RWPE1 (cell line): ENCODE measurements at places on chromosomes 1 and 21.

- DNase-seq: peak; percentile 38
These were observed 3.1 kb upstream of the PLA2G2E start for GRCh38 chr1:19926296-19927129.

- no peak for DNase-seq
These were observed 146.9 kb downstream of the MIS18A start for GRCh38 chr21:32131960-32132359.

GRCh38 chr1:15013767-15014166, 139.8 kb upstream of the TMEM51 start:
- DNase-seq: no peak

DNA sequence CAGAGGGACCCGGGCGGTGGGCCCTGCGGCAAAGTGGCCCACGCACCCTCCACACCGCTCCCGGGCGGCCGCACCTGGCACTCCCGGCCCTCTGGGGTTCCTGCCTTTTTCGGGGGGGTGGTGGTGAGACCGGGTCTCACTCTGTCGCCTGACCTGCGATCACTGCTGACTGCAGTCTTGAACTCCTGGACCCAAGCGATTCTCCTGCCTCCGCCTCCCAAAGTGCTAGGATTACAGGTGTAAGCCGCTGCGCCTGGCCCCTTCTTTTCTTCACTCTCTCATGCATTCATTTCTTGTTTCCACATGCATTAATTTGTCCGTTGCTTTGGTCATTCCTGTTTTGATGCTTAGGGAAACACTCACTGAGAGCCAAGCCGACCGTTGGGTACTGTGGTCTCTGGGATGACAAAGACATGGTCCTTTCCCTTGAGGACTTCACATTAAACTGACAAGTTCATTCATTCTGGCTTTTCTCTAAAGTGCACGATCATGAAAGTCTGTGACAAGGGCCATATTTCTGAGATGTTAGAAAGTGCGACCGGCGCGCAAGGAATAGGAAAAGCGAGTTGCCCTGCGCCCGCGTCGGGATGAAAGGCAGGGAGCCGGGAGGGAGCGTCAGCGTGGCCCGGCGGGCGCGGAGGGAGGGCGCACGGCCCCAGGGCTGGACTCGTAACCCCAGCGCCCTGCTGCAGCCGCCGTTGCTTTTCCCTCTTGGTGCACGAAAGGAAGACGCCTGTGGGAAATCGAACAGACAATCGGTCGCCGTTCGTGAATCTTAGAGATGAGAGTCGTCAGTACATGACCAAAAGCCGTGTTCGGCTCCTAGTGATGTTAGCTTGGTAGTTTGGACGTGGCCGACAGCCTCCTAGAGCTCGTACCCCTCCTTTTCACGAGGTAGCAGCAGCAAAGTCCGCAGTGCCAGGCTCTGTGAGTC, 1.0 kb upstream of the MCOLN2 start:
- DNase-seq: peak; percentile 9

GRCh38 chr1:41713557-41714327, 205.0 kb downstream of the HIVEP3 start:
- peak; percentile 78 for DNase-seq

DNA sequence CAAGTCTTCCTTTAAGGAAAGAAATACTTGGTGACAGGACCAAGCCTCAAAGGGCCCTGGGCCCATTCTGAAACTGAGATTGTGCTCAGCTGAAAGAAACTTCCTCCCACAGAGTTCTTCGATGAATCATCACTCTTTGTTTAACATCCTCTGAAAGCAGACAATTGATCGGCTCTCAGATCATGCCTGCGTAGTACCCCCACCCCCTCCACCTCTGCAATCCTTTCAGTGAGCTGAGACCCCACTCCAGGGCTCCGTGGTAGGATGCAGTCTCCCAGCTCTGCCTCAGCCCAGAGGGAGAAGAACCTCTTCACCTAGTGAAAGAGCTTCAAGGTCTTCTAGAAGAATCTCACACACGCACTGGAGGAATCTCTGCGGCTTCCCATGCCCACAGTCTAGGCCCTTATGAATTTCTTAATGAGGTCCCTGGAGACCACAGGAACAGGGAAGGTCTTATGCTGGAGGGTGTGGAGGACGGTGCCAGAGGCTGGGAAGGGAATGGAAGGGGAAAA, 104.9 kb upstream of the SOD1 start:
- DNase-seq: peak; percentile 52

GRCh38 chr1:84301004-84301784, at the start of gene SAMD13:
TSS of gene SAMD13 (plus strand) at chr1:84301708. CDS start at chr1:84303235, 1,527 bp downstream.
- DNase-seq: peak; percentile 28

GRCh38 chr1:56424744-56425493, 154.4 kb downstream of the PLPP3 start:
- DNase-seq: peak; percentile 43

- no peak for DNase-seq
These were observed 25.3 kb downstream of the GABPA start for GRCh38 chr21:25760061-25760460.

DNA sequence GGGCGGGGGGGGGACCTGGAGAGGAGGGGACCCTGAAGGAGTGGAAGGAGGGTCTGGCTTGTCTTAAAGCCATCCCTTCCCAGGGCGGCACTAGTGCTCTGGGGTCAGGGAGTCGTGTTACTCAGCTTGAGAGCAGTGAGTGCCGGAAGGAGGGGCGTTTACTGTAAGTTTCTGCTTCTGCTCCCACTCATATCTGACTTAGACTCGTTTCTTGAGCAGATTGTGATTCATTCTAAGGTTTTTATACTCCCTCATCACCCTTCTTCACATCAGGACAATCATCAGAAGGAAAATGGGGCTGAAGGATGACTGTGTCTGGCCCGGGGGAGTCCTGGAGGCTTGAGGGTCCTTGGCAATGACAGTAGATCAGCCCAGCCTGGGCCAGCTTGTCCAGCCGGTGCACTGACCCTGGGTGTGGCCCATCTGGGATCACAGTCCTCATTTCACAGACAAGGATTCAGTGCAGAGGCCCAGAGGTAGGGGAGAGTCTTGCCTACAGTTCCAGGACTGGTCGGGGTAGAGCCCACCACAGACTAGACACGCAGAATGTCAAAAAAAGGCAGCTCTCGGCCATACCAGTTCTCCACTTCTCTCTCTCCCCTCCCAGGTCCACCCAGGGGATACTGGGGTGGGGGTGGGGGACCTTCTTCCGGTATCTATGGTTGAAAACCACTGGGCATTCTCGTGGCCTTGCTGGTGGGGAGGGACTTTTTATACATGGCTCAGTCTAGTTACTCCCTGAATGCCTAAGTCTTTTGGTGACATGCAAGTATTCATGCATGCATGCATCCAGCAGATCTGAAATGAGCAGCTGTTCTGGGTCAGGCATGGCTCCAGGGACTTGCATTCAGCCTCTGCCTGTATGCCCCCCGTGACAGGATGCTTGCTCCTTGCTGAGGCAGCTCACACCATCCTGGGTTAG, 5.1 kb downstream of the TNFRSF8 start:
- peak; percentile 28 for DNase-seq

DNA sequence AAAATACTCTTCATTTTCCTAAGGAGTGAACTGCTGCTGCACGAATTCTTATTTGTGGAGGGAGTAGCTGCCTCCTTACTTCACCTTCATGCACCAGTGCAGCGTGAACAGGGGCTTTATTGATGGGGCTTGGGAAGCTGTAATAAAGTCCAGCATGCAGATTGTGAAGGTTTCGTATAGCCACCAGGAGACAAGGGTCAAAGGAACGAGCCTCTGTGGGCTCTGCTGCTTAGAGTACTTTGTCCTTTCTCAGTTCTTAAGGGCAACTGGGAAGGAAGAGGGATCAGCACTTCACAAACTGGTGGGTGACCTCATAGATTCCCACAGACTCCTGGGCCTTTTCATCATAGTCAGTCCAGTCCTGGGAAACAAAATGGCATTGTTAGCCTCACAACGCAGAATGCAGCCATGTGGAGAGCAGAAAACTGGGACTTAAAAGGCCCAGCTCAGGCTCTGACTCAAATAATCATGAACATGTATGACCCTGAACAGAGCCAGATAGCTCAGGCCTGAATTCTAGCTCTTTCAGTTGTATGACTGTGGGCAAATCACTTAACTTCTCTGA, 6.0 kb downstream of the CZIB start:
- DNase-seq: no peak

GRCh38 chr1:15703562-15703961, 19.4 kb downstream of the PLEKHM2 start:
- DNase-seq: peak; percentile 80

DNA sequence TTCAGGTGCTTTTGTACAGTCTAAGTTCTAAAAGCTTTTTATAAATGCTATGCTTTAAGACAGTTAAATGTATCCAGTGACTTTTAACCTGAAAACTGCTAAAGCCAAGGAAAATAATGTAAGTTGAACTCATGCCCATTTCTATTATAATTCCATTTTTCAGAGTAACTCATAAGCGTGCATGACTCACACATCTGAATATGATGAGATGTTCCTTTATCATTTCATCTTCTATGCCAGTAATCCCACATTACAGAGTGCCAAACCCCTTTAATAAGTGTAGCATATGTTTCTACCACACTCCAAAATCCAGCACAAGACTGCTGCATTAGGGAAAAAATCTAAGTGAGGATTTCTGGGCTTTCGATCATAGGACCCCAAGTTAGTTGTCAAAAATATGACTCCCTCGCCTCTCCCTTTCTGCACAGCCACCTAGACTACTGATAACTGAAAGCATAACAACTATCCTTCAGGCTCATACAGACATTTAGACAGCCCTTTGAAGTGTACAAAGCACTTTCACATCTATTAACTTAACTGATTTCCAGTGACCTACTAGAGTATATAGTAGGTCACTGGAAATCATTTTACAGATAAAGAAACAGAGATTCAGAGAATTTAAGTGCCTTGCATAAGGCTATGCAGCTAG, 45.3 kb downstream of the JAK1 start:
- DNase-seq: peak; percentile 52

DNA sequence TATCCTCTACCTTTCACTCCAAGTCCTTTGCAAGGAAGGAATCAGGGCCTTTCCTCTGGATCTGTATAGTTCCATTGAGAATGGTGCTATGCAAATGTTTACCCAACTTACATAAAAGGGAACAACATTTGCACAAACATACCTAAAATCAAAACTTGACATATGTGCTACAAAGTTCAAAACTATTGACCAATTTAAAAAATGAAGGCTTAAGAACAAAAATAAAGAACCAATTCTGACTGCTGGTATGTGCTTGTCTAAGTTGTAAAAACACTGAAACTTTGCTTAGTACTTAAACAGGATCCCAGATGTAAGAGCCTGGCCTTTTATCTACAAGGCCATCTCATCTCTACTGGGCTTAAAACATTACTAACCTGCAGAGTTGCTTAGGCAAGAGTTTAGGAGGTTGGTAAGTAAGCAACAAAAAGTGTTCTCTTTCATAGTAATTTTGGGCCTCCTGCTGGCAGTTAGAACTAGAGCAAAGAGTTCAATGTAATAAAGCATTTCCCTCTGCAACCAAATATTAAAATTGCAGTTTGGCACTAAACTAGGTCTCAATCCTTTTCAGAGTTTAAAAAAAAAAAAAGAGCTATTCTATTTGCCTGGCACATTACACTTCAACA, 2.0 kb downstream of the SCMH1 start:
- peak; percentile 16 for DNase-seq

- DNase-seq: no peak
These were observed 410.6 kb downstream of the NTNG1 start for GRCh38 chr1:107551456-107551855.

GRCh38 chr1:227928811-227929375, 18.8 kb downstream of the WNT9A start:
- no peak for DNase-seq
